NCI-H1105 treated with DMSO at 0.1 percent for 48 hours (cell line): ENCODE measurements at places on chromosomes 6 and 20.
A peak's percentile ranks its signal among the peaks of the same experiment; 100 is the strongest.

DNA sequence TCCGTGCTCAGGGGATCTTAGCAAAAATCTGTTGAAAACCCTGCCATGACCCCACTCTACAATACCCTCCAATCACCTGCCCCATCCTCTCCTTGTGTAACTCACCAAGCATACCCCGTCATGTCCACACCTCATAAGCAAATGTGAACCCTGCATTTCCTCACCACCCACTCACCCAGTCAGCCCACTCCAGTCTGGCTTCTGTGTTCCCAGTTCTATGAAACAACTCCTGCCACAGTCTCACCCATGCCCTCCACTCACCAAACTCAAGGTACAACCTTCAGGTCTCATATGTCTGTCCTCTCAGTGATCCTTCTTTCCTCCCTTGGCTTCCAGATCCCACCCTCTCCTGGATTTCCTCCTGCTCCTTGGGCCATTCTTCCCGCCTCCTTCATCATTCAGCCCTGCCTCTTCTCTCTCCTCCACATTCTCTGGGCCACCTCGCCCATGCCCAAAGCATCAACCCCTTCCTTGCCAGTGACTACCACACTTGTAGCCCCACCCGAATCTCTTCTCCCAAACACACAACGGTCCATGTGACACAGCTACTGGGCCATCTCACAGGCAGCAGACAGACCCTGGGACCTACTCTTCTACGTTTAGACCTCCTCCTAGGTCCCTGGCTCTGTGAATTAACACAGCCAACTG, 8.8 kb downstream of the DDRGK1 start:
- DNase-seq = no peak

DNA sequence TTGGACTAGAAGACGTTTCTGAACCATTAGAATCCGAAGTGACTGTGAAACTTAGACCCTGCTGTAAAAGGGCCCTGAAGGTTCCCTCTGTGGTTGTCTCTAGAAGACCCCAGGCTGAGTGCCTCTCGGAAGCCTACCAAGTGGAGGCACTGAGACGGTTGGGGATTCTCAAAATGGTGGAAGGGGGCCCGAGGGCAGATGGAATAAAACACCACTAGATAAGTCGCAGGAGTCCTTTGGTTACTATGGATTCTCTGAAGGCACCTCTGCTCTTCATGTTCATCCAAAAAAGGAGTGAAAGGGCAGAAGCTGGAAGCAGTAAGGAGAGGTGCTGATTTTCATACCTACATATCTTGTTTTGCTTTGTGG, 4.0 kb upstream of the TFAP2D start:
- DNase-seq = no peak

DNA sequence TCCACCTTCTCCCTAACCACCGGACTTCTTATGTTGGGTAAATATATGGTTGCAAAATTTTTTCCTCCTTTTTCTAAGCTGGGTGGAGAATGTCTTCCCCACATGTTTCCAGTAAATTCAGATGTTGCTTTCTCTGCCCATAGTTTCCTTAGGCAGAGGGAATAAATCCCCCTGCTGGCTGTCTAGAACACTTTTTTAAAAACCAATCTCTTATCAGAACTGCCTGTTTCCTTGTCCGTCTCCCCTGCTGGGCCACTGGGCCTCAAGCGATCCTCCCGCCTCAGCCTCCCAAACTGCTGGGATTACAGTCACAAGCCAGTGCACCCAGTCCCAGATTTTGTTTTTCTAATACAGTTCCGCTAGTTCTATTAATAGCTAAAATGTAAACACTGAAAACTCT, 9.9 kb upstream of the WFDC2 start:
- peak; percentile 4 for DNase-seq

- no peak for DNase-seq
These were observed 238.1 kb downstream of the HAO1 start for GRCh38 chr20:7702141-7702540.

DNA sequence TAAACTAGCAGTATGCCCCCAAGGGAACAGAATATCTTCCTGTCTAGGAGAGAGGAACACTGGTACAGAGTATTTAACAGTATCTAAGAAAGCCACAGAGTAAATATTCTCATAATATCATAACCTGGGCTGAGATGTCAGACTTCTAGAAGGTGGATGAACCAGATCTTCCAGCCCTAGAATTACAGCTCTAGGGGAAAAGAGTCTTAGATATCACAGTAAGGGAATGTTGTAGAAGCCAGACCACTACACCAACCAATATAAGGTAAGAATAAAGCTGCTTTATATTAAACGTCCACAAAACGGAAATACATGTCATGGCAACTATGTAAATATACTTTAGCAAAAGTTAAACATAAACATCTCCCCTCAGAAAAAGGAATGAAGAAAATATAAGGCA, 12.4 kb downstream of the SERINC1 start:
- DNase-seq = no peak

DNA sequence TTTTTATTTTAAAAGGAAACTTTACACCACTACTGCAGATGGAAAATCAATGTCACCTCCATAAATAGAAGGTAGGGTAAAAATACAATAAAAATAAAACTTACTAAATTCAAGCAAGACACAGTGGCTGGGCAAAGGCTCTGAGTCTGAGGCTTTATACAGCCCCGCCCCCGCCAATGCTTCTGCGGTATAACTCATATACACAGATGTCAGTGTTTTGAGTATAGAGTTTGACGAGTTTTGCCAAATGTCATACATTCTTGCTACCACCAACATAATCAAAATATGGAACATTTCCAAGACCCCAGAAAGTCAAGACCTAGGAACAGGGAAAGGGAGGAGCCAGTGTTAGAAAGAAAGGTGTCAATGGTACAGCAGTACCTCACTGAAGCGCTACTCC, 12.8 kb downstream of the NFATC2 start:
- DNase-seq = no peak

- no peak for DNase-seq
These were observed 186.8 kb downstream of the ARID1B start for GRCh38 chr6:156963712-156964700.

- DNase-seq = no peak
These were observed 201.9 kb upstream of the CST7 start for GRCh38 chr20:24747010-24747712.

DNA sequence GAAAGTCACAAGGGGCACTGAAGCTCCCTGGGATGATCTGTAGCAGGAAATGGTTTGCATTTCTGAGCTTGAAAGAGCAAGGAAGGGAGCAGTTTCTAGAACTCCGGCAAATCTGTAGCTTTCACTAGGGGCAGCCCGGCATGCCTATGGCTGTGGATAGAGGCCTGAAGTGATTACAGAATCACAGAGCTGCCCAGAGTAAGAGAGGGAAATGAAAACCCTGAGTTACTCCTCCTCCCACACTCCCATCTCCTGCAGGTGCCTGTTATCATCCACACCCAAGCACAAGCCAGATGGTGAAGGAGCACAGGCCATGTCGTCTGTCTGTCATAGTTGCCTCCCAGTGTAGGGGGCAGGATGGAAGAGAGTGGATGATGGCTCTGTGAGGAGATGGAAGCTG, 37.1 kb downstream of the HLA-F start:
- DNase-seq = no peak

DNA sequence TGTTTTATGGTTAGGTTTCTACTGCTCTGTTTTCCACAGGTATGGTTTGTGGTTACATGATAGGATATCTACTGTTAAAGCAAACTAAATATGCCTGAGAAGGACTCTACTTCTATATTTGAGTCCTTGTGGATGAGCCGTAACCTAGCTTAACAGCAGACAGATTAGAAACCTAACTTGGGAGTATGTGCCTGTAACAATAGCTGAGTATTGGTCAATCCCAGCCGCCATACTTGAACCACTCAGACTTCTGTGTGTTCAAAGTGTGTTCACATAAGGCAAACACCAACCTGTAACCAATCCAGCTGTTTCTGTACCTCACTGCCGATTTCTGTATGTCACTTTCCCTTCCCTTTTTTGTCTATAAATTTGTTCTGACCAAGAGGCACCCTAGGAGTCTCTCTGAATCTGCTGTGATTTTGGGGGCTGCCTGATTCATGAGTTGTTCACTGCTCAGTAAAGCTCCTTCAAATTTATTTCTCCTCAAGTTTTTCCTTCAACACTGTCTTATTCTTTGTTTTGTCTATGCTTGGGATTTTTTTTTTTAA, 37.1 kb downstream of the PHF3 start:
- no peak for DNase-seq

- DNase-seq = peak; percentile 60
These were observed 1586.7 kb downstream of the HACE1 start for GRCh38 chr6:103273048-103273447.

DNA sequence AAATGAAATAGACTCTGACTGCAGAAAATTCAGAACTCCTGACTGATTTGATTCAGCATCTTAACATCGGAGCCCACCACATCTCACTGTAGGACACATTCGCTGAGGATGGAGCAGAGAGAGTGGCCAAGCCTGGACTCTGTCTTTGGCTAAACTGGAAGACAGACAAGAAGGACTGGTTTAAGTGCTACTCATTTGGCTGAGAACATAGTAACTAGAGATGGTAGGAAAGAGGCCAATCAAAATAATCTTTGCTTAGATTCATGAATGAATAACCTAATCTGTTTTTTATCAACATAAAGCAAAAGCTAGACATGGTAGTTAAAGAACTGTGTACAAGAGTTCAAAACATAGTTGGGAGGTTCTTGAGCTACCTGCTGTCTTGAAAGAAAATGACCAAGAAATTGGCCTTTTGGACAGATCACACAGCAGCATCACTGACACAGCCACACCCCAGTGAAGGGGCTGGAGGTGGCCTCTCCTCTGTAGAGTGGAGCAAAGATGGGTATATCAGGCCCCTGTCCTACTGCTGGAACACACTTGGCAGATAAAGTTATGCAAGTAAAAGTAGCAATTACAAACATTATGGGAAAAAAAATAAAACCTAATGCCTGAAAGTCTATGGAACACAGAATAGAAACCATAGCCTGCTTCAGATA, 87.1 kb upstream of the NT5E start:
- DNase-seq = no peak

GRCh38 chr6:44558024-44558831, 170.7 kb downstream of the CDC5L start:
- DNase-seq = no peak

DNA sequence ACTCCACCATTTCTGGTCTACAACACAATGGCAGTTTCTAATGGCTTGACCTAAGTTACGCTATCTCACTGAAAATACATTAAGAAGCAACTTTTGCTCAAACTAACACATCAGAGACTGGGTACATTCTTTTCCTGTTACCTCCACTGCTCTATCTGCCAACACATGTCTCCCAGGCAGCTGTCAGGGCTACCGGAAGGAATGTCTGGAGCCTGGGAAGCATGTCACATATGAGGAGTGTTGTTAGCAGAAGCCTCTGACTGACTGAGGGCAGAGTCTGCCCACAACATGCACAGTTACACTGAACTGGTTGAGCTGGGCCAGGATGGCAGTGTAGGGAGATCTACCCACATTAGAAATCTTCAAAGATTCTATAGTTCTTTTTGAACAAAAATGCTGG, 264.5 kb downstream of the KIF16B start:
- no peak for DNase-seq

GRCh38 chr6:170471491-170471890, 81.6 kb downstream of the PSMB1 start:
- DNase-seq = no peak

DNA sequence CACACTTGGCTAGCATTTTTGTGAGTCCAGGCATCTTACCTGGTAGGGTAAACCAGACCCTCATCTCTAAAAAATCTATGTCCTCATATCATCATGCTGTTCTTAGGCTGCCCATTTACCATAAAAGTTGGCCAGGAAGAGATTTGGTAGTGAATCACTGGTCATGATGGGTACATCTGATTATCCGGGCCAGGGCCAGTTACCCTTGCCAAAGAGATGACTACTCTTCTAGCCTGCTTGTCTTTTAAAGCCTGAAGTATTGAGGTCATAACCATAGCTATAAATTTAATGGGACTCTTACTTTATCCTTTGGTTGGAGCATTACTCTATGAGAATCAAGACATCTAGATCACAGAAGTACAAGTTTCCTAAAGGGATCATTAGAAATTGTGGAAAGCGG, 276.8 kb downstream of the TENT5A start:
- no peak for DNase-seq

DNA sequence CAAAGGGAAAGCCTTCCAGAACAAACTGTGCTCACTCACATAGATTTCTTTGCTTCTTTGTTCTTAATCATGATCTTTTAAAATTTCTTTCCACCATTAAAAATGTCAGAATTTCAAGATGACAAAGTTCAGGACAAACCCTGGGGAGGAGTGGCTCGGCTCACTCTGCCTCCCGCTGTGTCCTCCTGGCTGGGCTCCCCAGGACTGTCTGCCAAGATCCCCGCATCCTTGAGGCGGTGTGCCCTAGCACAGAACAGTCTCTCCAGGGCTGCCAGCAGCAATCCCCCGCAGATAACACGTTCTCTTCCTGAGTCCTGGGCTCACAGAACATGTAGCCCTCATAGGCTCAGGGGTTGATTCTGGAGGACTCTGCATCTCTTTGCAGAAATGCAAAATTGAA, 98.4 kb upstream of the KCNG1 start:
- DNase-seq = no peak

DNA sequence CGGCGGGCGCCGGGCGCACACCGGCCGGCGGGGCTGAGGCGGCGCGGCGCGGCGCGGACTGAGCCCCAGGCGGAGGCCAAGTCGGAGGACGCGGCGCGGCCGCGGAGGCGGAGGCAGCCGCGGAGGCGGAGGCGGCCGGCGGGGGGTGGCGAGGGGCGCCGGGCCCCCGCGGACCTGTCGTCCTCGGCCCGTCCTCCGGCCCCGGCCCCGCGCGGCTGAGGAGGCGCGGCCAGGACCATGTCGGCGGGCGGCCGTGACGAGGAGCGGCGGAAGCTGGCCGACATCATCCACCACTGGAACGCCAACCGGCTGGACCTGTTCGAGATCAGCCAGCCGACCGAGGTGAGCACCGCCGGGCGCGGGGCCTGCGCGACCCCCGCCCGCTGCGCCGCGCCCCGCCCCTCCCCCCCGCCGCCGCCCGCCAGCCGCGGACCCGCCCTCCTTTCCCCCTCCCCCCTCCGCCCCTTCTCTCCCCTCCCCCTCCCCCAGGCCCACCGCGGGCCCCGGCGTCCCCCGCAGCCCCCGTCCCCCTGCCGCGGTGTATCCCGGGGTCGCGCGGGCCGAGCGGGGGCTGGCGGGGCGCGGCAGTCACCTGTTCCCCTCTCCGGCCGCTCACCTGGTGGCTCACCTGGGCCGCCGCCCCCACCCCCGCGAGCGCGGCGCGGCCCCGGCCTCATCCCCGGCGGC, at the start of gene AFDN:
Gene AFDN (plus strand): TSS at position 16 of the 687 bp plus-strand sequence. CDS start 222 bp downstream, at position 238.
- peak; percentile 58 for DNase-seq

DNA sequence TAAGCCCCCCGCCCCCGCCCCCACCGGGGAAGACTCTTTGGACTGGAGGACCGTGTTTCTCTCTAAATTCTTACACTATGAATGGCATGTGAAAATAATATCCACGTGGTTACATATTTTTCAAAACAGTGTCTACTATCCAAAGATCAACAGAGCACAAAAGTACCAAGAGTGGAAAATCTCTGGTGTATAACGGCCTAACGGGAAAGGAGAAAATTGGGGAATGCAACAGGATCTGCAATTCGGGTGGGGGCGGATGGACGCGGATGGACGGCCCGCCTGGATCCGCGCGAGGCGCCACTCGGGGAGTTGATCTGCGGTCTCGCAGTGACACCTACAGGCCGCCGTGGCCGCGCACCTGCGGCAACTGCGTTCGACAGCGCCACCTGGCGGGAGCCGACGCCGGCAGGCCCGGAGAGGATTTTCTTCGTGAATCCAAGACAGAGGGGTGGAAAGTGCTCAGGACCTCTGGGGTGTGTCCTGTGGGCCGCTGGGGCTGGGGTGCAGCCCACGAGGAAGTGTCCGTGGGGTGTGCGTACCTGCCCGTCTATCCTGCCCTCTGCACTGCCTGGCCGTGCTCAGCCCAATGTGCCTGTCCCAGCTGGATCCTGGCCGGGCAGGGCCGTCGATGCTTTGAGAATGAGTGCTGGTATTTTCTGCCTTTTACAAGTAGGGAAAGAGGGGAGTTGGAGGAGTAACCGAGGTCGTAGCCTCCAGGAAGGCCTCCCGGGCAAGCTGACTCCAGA, 18.6 kb downstream of the ANKRD60 start:
- peak; percentile 59 for DNase-seq
